GM23338 (cell line): ENCODE measurements at places on chromosomes 3 and 15. TPM values are rescaled to one million over a fixed set of nuclear protein-coding genes. Genes with fewer than 3 reads are reported as not detected.

DNA sequence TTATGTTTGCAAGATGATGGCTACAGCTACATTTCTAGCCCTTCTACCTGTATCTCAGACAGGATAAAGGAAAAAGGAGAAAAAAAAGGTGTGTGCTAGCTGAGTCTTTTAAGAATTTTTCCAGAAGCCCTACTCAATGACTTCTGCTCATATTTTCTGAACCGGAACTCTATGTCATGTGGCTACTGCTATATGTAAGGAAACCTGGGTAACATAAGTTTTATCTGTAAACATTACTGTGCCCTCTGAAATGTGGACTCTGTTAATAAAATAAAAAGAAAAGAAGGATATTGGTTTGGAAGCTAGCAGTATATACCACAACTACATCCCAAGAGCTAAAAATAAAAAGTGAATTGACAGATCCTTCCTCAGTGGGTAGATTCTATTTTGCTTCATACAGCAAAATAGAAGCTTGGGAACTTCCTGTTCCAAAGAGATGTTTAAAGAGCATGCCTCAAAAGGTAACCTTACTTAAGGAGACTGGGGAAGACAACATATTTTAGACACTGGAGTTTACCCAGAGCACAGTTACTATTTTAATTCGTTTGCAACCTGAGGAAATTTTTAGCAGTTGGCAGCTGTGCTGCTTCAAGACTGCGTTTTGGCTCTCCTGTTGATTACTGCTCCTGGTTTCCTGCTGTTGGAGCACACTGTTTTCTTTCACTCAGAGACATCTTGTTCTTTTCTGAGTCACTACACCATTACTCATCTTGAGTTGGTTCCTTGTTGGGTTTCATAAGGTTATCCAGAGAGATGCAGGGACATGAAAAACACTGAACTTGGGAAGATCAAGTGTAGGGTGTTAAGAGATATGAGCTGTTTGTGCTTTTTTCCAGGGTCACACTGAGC is 280.7 kb downstream of the NFKBIZ start:
- no peaks in the 10 kb centered on the region for H3K36me3 ChIP-seq
- H3K27ac ChIP-seq: no peak overlapping the region
- no peak for DNase-seq

- H3K4me3 ChIP-seq: no peak overlapping the region
- H3K36me3 ChIP-seq: no peaks in the 10 kb centered on the region
- DNase-seq: no peak
- H3K4me1 ChIP-seq: peaks cover 14% of the 10 kb centered on the region
Measured at GRCh38 chr15:70142072-70142321, 44.3 kb upstream of the TLE3 start.

Gene PAK6
- total RNA-seq: 6.6 and 20.0 TPM in 2 replicates

Gene TSEN2
- total RNA-seq: 25.8 and 27.7 TPM in 2 replicates
